ENCODE measurements at places on chromosomes 3 and 15.

DNA sequence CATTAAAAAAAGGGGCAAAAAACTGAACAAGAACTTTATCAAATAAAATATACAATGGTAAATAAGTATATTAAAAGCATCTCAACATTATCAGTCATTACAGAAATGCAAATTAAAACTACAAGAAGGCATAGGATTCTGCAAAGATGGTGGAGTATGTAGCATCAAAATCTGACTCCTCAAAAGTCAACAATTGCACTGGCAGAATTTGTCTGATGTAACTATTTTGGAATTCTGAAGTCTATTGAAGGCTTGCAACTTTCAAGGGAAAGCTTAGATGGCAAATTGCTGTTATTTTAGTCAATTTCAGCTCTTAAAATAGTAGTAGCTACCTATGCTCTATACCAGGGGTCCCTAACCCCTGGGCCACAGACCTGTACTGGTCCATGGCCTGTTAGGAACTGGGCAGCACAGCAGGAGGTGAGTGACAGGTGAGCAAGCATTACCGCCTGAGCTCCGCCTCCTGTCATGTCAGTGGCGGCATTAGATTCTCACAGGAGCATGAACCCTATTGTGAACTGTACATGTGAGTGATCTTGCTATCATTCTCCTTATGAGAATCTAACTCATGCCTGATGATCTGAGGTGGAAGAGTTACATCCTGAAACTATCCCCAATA lies 107.6 kb downstream of the TGFBR2 start:
- no peak for DNase-seq

GRCh38 chr3:58728723-58729122 lies 62.1 kb upstream of the FAM3D start:
- no peak for DNase-seq

DNA sequence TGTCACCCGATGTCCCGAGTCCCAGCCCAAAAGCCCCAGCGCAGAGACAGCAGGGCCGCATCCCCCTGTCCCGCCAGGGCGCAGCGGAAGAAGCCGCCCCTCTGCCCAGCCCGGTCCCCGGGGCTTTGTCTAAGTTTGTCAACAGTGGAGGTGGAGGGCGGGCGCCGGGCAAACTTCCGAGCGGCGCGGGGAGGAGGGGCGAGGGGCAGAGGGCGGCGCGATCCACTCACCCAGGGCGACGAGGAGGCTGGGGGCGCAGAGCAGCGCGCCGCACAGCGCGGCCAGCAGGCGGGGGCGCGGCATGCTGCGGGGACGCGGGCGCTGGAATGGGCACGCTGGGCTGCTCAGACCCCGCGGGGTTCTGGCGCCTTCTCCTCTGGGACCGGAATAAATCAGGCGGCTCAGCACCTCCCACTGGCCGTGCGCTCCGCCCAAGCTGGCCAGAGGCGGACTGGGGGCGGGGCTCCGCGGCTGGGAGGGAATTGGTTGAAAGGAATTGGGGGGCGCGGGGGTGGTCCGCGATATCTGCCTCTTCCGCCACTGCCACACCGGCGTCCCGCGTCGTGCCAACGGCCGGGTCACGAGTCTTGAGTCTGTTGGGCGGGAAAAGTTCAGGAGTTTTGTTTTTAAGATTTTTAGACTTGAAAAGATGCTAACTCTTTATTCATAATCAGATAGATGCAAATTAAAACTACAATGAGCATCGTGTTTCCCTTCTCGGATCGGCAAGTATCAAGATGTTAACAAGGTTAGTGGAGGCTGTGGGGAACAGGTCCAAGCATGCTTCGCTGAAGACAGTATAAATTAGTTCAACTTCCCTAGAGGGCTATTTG lies at the start of gene MFGE8:
MFGE8 (minus strand) TSS at position 363 of the 833 bp plus-strand sequence; CDS start at position 303, 60 bp downstream.
- DNase-seq, result peak; percentile 25

- no peak for DNase-seq
Measured at GRCh38 chr15:59304034-59304795, 68.5 kb downstream of the MYO1E start.

- DNase-seq, result no peak
Measured at GRCh38 chr3:48664929-48665328, 2.2 kb upstream of the CELSR3 start.

DNA sequence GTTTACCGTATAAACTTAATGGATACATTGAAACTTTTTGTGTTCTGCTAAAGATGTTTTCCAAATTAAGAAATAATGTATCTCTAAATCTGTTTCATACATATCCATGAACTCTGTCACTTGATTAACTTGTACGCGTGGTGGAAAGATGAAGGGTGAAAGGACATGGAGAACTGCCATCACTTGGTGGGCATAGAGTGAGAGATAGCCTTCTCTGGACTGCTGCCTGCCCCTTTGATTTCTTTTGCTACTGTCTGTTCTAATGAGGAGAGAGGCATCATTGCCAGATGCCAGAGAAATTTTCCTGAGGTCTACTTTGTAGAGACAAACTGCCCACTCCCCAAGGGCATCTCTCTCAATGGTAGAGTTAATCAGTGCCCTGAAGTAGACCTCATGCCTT lies 120.5 kb downstream of the SLMAP start:
- DNase-seq, result no peak

- no peak for DNase-seq
Measured at GRCh38 chr3:111173906-111174305, 102.3 kb downstream of the NECTIN3 start.

- DNase-seq, result no peak
Measured at GRCh38 chr15:65057549-65057940, 10.2 kb downstream of the RASL12 start.

GRCh38 chr15:89899295-89899945 lies 5.6 kb upstream of the AP3S2 start:
- DNase-seq, result no peak

DNA sequence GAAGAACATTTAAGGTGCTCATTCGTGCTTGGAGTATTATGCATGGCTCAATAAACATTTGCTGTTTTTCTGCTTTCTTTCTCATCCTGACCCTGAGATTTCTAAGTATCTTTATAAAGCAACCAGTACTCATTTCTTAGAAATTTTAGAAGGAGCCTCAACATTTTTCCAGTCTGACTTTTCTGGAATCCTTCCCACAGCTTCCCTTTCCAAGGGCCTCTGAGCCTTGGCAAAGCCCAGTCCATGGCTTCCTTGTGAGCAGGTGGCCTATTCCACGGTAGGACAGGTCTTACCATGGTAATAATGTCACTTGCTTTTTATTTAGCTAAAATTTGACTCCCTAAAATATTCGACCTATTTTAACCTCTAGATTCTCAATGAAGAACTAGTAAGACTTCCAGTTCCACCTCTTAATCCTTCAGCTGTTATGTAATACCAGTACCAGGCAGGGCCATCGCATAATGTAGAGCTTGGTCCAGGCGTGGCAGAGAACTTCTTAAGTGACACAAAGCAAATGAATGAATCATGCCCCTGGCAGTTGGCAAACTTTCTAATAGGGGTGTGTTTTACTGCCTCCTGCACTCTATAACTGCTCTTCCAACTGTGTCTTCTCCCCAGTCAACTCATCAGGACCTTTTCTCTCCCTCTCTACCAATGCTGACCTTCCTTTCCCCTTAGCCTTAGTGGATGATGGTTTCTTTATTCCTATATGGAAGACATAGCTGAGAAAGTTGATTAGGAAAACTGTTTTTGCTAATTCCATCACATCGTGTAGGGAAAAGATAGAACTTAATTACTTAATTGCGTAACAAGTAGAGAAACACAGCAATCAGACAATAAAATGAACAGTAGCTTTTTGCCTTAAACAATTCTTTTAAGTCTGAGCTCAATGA lies 894 bp upstream of the TM4SF4 start:
- peak; percentile 70 for DNase-seq

- DNase-seq, result no peak
Measured at GRCh38 chr3:11576453-11576852, 67.3 kb downstream of the VGLL4 start.

DNA sequence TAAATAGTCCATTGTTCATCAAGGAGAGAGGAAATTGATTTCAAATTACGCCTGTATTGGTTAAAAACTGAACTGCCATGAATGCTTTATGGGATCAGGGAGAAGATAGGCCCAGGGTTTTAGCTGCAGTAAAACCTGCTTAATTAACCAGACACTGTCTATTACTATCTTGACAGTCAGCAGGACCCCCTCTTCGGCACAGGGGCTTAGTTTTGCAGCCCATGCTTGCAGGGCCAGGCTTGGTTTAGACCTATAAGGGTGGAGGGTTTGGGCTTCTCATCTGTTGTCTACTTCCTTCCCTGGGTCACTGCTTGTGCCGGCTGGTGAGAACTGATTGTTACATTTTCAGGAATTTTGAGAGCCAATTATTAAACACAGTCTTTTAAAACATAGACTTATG lies 41.1 kb downstream of the PTPRG start:
- DNase-seq, result no peak

DNA sequence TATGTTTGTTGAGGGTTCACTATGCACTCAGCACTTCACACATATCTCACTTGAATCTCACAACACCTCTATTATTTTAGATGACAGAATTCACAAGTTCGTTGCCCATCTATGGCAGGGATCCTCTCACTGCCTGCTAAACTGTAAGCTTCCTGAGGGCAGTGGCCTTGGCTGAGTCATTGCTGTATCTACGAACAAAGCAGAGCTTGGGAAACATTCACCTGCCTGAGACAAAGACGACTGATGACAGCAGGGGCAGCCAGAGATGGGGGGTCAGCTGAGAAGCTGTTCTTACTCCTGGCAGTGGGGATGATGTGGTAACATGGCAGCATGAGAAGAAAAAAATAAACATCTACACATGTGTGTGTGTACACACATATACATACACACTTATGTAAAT lies 125.5 kb upstream of the NMNAT3 start:
- no peak for DNase-seq

GRCh38 chr15:73527598-73527997 lies 84.6 kb downstream of the REC114 start:
- no peak for DNase-seq

GRCh38 chr3:58038675-58039292 lies 30.6 kb downstream of the FLNB start:
- no peak for DNase-seq

GRCh38 chr15:94791510-94791909 lies 560.1 kb downstream of the MCTP2 start:
- DNase-seq, result no peak

- DNase-seq, result no peak
Measured at GRCh38 chr3:5205165-5205941, 17.8 kb downstream of the EDEM1 start.

- no peak for DNase-seq
Measured at GRCh38 chr3:169948559-169949448, 17.8 kb upstream of the SEC62 start.

DNA sequence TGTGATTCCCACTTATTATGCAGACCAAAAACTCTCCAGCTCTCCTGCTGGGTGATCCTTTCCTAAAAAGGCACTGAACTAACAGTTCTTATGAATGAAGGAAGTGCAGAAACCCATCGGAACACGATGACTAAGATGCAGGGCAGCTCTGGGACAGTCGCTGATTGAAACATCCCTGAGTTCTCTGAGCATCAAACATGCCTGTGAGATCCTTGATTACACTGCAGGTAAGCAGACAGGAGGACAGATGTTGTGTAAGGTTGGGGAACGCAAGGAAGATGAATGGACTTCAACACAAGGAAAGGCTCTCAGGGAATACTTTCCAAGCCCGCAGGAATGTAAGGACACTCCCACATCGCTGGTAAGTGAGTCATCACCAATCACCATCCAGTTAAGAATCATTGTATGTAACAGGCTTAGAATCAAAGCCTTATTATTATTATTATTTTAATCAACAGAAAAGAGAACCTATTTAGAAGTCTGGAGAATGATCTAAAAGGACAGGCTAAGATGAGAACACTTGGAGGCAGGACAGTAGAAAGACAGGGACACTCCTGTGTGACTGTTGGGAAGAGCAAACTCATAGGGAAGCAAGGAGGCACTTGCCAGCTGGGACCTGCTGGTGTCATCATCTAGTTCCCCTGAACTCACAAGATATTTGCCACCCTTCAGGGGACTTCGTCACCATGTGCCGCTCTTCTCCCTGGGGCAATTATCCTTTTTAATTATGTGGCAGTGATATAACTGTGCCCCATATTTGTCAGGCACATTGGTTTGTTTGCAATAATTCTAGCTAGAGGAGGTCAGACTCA lies 26.0 kb downstream of the TMEM158 start:
- DNase-seq, result peak; percentile 68

DNA sequence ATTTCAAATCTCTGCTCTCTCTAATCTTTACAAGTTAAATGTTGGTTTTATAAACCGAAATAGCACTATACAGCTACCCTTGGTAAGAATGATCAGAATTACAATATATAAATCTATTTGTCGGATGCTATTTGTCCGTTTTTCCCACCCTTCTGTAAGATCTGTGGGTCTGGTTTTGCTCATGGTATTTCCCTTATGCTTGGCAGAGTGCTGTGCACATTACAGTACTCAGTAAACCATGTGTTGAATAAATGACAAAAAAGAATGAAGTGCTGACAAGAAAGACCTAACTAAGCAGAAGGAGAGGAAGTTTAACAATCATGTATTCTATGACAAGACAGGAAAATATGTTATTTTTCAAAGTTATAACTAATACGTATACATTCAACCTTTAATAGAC lies 827.2 kb downstream of the ROBO1 start:
- no peak for DNase-seq

DNA sequence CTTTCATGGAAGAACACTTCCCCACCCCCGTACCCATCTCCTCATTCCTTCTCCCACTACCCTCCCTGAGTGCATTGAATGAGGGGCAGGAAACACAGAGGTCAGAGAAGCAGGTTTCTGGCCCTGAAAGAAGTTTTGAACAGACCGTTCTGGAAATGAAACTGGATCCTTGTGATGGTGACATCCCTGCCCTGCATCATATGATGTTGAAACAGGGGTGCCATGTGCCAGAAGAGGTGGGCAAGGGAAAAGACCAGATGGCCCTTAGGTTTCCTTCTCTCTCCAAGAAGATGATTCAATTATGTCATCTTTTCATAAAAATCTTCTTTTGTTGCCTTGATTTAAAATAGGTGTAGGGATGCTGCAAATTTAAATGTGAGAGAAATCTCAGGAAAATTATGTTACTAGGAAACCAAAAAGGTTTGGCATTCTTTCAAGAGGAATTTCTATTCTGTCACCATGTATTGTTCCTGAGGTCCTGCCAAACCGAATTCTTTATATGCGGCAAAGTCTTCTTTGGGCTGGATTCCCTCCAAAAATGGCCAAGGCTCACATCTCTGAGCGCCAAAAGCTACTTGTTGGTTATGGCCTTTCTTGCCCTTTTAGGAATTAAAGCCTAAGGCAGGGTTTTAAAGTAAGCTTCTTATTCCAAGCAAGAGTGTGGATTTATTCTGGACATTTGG lies 19.9 kb upstream of the TNFAIP8L3 start:
- DNase-seq, result no peak

DNA sequence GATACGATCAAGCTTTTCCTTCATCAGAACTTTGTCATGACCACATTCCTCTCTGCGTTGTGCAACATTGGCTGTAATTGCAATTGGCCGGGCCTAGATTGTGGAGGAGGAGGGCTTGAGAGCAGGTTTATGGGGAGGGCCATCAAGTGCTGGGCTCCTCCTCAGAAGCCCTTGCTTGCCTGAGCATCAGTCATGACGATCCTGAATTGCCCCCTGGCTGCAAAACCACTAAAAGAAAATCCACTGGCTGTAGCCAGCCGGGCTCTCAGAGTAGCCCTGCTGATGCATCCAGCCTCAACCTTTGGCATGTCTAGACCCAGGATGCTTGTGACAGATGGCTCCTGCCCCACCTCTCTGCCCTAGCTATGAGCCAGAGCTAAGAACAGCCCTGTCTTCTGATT lies 13.4 kb upstream of the TRH start:
- DNase-seq, result no peak
